Endothelial cell of umbilical vein (primary cell): ENCODE measurements at places on chromosomes 13 and 19. TPM values are rescaled to one million over a fixed set of nuclear protein-coding genes. Genes with fewer than 3 reads are reported as not detected.

- peaks cover 12% of the 10 kb centered on the region for H3K4me1 ChIP-seq
- H3K36me3 ChIP-seq: no peaks in the 10 kb centered on the region
- no peaks in the 10 kb centered on the region for H3K27me3 ChIP-seq
- H3K4me3 ChIP-seq: peak overlapping the region; percentile 3
- DNase-seq: no peak
These were observed 287 bp upstream of the ZSCAN22 start for GRCh38 chr19:58326501-58326913.

DNA sequence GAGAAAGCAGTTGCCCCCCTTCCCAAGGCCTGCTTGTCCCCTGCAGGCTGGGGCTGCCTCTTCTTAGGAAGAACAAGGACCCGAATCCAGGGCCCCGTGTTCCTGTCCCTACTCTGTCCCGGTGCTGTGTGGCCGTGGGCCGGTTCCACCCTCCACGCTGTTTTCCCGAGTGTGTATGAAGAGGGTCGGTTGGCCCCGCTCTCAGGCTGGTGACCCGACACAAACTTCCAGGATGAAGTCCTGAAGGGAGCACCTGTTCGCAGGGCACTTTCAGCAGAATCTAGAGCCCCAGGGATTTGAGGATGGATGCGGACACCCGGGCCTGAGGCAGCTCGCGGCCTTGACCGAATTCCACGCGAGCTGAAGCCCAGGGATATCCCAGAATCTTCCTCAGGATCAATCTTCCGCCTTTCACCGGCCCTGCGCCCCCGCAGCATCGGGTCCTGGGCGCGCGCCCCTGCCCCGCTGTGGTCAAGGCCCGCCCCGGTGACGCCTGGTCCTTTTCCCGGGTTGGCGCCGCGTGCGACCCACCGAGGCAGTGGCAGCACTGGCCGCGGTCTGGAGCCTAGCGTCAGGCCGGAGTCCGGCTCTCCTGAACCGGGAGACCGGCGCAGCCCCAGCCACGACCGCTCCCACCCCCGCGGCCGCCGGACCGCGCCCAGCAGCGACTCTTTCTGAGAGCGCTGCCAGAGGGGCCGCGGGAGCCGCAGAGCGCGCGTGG is 528 bp upstream of the CHST8 start:
- H3K4me1 ChIP-seq: no peaks in the 10 kb centered on the region
- peaks cover 34% of the 10 kb centered on the region for H3K27me3 ChIP-seq
- H3K36me3 ChIP-seq: no peaks in the 10 kb centered on the region
- no peak overlapping the region for H3K27ac ChIP-seq

GRCh38 chr19:8494158-8494557 is 8.3 kb downstream of the PRAM1 start:
- H3K27me3 ChIP-seq: no peaks in the 10 kb centered on the region
- H3K4me1 ChIP-seq: no peaks in the 10 kb centered on the region
- DNase-seq: no peak

- DNase-seq: no peak
- H3K4me3 ChIP-seq: no peak overlapping the region
- peaks cover 88% of the 10 kb centered on the region for H3K27me3 ChIP-seq
- H3K36me3 ChIP-seq: no peaks in the 10 kb centered on the region
- H3K4me1 ChIP-seq: no peaks in the 10 kb centered on the region
- no peak overlapping the region for H3K27ac ChIP-seq
These were observed 8.8 kb downstream of the ZIC2 start for GRCh38 chr13:99990126-99990977.

DNA sequence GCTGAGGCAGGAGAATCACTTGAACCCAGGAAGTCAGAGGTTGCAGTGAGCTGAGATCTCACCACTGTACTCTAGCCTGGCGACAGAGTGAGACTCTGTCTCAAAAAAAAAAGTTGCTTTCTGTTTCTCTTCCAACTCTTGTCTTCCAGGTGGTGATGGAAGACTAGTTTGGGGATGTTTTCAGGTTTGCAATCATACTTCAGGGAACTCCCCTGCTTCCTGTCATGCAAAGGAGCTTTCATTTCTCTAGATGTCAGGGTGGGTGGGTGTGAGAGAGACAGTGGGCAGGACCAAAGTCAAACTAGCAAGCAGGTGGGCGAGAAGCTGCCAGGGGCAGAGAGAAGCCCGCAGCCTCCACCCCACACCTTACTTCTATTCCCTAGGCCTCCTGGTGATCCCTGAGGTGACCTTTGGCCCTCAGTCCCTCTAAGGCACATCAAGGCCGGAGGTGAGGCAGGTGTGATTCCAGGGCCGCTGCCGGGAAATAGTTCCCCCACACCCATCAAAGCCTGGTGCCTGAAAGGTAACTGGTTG is 25.7 kb downstream of the CCNE1 start:
- peaks cover 4% of the 10 kb centered on the region for H3K27me3 ChIP-seq
- H3K4me1 ChIP-seq: no peaks in the 10 kb centered on the region
- H3K36me3 ChIP-seq: no peaks in the 10 kb centered on the region
- H3K27ac ChIP-seq: no peak overlapping the region
- no peak for DNase-seq

- no peaks in the 10 kb centered on the region for H3K27me3 ChIP-seq
- H3K27ac ChIP-seq: no peak overlapping the region
- H3K36me3 ChIP-seq: no peaks in the 10 kb centered on the region
- DNase-seq: no peak
- H3K4me3 ChIP-seq: no peak overlapping the region
These were observed 132.5 kb downstream of the ZNF675 start for GRCh38 chr19:23554548-23554947.

Gene NLRP13
- total RNA-seq: not detected in 2 replicates

DNA sequence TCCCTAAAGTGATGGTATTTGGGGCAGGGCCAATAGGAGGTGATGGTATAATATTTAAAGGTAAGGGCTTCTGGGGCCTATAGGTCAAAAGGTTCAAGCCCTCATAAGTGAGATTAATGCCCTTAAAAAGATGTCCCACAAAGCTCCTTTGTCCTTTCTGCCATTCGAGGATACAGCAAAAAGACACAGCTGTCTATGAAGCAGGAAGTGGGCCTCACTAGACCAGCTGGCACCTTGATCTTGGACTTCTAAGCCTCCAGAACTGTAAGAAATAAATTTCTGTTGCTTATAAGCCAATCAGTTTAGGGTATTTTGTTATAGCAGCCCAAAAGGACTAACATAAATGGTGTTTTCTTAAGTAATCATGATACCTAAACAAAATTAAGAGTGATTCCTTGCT is 27.2 kb upstream of the POU4F1 start:
- H3K36me3 ChIP-seq: no peaks in the 10 kb centered on the region
- DNase-seq: no peak
- H3K27me3 ChIP-seq: no peaks in the 10 kb centered on the region
- no peak overlapping the region for H3K4me3 ChIP-seq
- no peaks in the 10 kb centered on the region for H3K4me1 ChIP-seq

DNA sequence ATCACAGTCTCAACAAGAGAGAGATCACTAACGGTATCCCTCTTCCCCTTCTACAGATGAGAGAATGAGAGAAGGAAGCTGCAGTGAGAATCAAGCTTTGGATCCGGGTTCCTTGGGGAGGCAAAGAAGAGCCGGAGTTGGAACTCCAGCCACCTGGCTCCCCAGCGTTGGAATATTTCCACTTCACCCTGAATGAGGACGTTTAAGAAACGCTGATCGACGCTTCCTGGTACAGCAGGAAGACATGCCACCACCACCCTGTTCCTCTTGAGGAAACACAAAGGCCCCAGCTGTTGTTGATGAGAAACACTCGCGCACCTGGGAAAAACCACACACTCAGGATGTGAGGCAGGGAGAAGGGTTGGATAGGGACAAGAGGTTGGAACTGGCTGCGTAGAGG is 11.3 kb upstream of the CACNG8 start:
- peaks cover 2% of the 10 kb centered on the region for H3K27me3 ChIP-seq
- no peaks in the 10 kb centered on the region for H3K36me3 ChIP-seq
- no peak overlapping the region for H3K27ac ChIP-seq
- H3K4me1 ChIP-seq: no peaks in the 10 kb centered on the region

- H3K27ac ChIP-seq: peak overlapping the region; percentile 57
- peak; percentile 97 for DNase-seq
- H3K4me1 ChIP-seq: peaks cover 20% of the 10 kb centered on the region
- no peaks in the 10 kb centered on the region for H3K27me3 ChIP-seq
These were observed 43.1 kb downstream of the PCCA start for GRCh38 chr13:100131863-100132574.

GRCh38 chr19:10270180-10270615 is 722 bp upstream of the ICAM1 start:
- H3K36me3 ChIP-seq: no peaks in the 10 kb centered on the region
- peak overlapping the region; percentile 73 for H3K27ac ChIP-seq
- H3K27me3 ChIP-seq: no peaks in the 10 kb centered on the region
- no peak for DNase-seq
- H3K4me3 ChIP-seq: peak overlapping the region; percentile 7
- peaks cover 36% of the 10 kb centered on the region for H3K4me1 ChIP-seq

GRCh38 chr19:38337360-38337653 is 1.7 kb downstream of the CATSPERG start:
- H3K27ac ChIP-seq: no peak overlapping the region
- H3K4me3 ChIP-seq: no peak overlapping the region
- no peaks in the 10 kb centered on the region for H3K36me3 ChIP-seq
- H3K4me1 ChIP-seq: peaks cover 3% of the 10 kb centered on the region
- no peak for DNase-seq
- H3K27me3 ChIP-seq: no peaks in the 10 kb centered on the region

Gene MAP4K1
- total RNA-seq: 1.2 and 1.6 TPM in 2 replicates

DNA sequence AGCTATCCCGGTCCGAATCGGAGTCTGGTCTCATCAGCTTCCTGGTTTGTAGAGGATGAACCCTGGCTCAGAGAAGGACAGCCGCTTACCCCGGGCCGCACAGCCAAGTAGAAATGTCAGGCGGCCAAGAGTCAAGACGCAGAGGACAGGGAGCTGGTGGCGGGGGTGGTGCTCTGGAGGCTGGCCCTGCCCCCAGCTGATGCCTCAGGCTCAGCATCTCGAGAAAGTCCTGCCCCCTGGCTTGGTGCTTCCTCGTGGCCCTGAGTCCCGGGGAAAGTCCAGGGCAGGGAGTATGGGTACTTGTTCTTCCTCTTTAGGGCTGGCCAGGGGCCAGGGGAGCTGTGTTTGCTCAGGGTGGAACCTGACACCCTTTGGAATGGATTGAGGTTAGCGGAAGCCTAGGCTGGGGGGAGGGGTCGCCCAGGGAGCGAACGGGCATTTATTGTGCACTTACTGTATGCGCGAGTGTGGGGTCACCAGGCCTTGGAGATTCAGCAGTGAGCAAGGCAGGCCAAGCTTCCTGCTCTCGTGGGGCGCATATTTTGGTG is 2.2 kb downstream of the TJP3 start:
- H3K36me3 ChIP-seq: no peaks in the 10 kb centered on the region
- no peaks in the 10 kb centered on the region for H3K4me1 ChIP-seq
- H3K27ac ChIP-seq: no peak overlapping the region
- no peaks in the 10 kb centered on the region for H3K27me3 ChIP-seq

DNA sequence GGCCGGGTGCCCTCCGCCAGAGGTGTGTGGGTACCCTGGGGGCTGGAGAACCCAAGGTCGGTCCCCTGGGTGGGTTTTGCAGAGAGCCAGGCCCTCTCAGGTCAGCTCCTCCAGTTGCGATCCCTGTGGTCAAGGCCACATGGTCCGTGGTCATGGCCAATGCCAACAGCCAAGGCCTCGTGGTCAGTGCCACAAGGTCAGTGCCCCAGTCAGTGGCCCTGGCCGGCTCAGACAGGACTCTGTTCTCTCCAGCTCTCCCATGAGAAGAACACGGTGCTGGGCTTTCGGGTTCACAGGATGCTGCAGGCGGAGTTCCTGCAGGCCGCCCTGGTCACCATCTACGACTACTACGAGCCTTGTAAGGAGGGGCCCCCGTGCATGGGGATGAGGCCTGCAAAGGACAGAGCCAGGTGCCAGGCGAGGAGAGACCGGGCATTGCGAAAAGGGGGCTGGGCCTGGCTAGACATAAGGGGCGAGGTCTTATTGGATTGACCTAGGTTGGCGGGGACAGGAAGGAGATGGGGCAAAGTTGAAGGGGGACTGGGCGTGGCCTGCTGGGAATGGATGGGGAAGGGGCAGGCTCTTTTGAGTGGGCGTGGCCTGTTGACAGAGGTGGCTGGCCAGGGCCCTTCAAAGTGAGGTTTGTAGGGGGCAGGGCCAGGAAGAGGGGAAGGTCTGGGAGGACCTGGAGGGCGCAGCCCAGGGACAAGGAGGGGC is 15.2 kb upstream of the SHFL start:
- no peak for DNase-seq
- H3K36me3 ChIP-seq: no peaks in the 10 kb centered on the region
- H3K27ac ChIP-seq: no peak overlapping the region
- H3K4me3 ChIP-seq: no peak overlapping the region
- no peaks in the 10 kb centered on the region for H3K27me3 ChIP-seq

GRCh38 chr13:100658363-100658762 is 16.2 kb downstream of the TMTC4 start:
- no peak overlapping the region for H3K4me3 ChIP-seq
- peaks cover 5% of the 10 kb centered on the region for H3K4me1 ChIP-seq
- no peak overlapping the region for H3K27ac ChIP-seq
- DNase-seq: no peak
- H3K27me3 ChIP-seq: no peaks in the 10 kb centered on the region
- H3K36me3 ChIP-seq: peaks cover 16% of the 10 kb centered on the region

DNA sequence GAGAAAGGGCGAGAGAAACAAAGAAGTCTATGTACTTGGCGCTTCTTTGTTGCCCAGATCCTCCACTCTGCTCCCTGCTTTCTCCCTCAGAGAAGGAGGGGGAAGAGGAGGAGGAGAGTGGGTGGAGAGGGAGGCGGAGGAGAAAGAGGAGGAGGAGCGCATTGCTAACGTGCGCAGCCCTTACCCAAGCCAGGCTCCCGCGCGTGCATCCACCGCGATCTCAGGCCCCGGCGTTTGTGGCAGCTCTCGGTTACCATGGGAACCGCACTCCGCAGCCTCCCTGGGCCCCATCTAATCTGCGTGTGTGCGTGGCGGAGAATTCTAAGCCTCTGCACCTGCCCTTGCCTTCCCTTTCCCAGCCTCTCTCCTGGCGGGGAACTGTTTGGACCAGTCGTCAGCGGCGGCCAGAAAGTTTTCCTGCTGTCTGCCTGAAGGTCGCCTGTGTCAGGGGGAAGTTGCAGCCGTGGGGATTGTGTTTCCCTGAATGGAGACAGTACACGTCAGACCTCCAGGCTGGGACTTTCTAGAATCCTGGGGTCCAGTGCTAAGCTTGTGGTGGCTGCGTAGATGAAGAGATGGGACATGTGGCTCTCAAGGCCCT is at the start of gene ERICH6B:
Gene ERICH6B (minus strand): TSS at position 239 of the 601 bp plus-strand sequence. CDS start 18,734 bp downstream, outside the sequence.
- no peak within 1 kb of the TSS for H3K27ac ChIP-seq
- H3K4me1 ChIP-seq: no peaks in the 10 kb centered on the region
- H3K4me3 ChIP-seq: no peak within 1 kb of the TSS
- DNase-seq: no peak

Gene IZUMO2
- not detected in 2 replicates for total RNA-seq

DNA sequence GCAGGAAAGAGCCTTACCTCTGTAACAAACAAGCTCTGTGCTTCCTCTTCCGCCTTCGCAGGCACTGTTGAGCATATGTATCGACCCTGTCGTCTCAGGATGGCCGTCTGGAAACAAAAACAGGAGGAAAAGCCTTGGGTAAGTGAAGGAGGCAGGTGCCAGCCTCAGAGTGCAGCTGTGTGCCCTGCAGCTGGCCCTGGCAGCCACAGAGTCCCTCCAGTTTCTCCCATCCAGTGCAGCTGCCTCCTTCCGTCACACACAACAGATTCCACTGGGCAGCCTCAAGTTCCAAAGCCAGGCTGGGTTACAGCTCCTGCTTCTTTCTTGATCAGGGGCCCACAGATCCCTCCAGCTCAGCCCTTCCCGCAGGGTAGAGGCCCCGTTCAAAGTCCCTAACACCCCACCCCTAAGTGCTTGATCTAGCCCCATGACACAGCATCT is 47.7 kb downstream of the DOCK9 start:
- DNase-seq: peak; percentile 64
- peak overlapping the region; percentile 5 for H3K27ac ChIP-seq
- H3K27me3 ChIP-seq: no peaks in the 10 kb centered on the region
